Activated T-cell treated with anti-CD3 and anti-CD28 coated beads for 48 hours (primary cell): ENCODE measurements at places on chromosomes 1 and 21.

DNA sequence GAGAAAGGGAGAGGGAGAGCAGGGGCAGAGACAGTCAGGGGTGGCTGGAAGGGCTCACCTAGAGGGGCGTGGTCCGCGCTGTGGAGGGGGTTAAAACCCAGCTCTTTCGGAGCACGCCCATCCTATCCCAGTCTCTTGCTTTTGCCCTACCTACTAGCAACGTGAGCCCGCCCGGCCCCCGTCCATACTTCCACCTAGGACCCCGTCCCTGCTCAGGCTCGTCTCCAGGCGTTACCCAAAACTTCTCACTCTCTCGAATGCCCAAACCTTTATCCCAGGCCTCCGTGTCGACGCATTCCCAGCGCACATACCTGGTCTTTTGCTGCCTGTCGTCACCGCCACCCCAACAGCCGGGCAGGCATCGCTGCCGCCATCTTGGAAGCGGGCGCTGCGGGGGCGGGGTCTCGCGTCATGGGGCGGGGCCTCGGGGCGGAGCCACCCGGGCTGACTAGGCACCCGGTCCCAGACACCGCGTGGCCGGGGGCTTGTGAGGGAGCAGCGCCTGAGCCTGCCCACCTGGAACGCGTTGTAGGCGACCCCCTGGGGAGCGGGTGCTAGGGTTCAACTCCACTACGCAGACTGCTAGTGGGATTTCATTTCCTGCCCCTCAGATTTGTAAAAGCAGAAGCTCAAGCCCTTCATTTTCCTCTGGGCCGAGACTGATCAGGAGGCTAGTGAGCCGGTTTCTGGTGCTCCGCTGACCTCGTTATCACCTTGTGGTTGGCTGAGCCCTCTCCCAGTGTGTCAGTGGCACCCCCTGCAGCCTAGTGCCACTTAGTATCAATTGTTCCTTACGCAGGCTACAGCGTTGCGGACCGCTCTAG is at the start of gene B4GALT3:
B4GALT3 (minus strand) TSS at position 396 of the 824 bp plus-strand sequence. CDS start 1,447 bp downstream, outside the sequence.
- peak; percentile 98 for DNase-seq

GRCh38 chr1:31591425-31592093 is 15.2 kb downstream of the TINAGL1 start:
- no peak for DNase-seq

GRCh38 chr1:218273762-218274479 is 11.2 kb upstream of the RRP15 start:
- DNase-seq: no peak

- DNase-seq: no peak
Measured at GRCh38 chr1:41152622-41153044, 89.5 kb downstream of the SCMH1 start.

DNA sequence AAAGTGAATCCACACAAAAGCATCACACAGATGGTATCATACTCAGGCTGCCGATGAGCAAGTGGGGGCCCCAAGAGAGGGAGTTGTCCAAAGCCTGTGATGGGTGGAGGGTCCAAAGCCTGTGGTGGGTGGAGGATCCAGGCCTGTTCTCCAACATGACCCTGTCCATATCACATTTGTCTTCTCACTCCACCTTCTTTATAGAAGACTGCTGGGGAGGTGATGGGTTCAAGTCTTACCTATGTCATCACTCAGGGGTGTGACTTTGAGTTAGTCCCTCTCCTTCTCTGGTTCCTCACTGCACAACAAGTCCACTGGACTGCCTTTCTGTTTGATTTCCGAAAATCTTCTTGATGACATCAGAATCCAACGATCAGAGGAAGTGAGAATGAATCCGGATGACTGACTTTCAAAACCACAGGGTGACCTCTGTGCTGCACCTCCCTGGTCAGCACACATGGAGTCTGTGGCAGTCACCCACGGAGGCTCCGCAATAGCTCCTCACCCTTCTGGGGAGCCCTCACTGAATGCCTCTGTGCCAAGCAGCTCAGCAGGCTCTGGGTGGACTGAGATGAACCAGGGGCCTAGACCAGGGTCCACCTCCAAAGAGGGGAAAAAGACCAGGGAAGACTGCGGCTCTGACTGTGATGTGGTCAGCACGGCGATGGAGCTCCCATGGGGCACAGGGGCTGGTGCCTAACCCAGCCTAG is 166.8 kb downstream of the HIVEP3 start:
- DNase-seq: no peak

DNA sequence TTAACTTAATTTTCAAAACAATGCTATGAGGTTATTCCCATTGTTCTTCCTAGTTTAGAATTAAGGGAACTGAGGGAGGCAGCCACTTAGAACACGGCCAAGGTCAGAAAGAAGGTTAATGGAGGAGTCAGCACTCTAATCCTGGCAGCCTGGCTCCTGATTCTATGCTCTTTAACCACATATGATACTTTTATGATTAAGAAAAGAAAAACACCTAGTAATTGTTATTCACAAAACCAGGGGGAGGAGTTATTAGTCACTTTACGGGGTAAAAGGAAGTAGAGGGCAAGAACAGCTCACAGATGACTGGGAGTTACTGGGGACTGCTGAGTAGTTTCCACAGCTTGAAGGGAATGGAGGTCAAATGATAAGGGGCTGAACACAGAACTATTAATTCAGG is 38.6 kb downstream of the GADD45A start:
- no peak for DNase-seq

GRCh38 chr1:5982868-5983267 is 9.4 kb downstream of the NPHP4 start:
- no peak for DNase-seq

GRCh38 chr1:19844731-19845495 is 29.8 kb upstream of the RNF186 start:
- DNase-seq: no peak

- DNase-seq: peak; percentile 85
Measured at GRCh38 chr1:206784471-206784903, 12.2 kb upstream of the IL10 start.

- no peak for DNase-seq
Measured at GRCh38 chr1:103283841-103284669, 175.7 kb upstream of the COL11A1 start.

DNA sequence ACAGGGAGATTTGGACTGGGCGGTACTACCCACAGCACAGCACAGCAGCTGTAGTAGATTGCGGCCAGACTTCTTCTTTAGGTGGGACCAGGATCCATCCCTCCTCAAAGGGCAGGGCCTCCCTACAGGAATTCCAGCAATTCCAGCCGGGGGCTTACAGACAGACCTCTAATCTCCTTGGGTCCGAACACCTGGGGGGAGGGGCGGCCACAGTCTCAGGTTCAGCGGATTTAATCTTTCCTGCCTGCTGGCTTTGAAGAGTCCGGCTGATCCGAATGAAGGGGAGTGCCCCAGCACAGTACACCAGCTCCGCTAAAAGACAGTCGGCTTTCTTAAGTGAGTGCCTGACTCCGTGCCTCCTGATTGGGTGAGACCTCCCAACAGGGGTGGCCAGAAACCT is 1708.5 kb downstream of the BRINP3 start:
- DNase-seq: no peak

- DNase-seq: peak; percentile 17
Measured at GRCh38 chr1:202834771-202835547, 24.2 kb downstream of the PCAT6 start.

DNA sequence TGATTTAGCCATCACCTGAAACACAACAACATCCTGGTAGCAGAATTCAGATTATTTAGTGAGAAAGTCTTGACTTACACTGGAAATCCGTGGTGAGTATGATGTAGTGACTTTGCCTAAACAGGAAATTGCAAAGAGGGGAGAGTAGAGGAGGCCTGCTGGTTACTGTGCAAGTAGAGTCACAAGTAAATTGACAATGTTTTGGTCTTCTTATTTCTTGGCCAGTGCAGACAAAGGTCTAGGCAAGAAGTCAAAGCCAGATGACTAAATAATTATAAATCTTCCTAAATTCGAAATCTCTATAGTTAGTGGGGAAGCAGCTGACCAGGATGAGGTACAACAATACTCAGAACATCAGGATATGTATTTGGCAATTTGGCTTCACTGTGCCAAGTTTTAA is 159.5 kb upstream of the KCTD3 start:
- DNase-seq: no peak

GRCh38 chr1:214989341-214989740 is 93.2 kb upstream of the KCNK2 start:
- no peak for DNase-seq

DNA sequence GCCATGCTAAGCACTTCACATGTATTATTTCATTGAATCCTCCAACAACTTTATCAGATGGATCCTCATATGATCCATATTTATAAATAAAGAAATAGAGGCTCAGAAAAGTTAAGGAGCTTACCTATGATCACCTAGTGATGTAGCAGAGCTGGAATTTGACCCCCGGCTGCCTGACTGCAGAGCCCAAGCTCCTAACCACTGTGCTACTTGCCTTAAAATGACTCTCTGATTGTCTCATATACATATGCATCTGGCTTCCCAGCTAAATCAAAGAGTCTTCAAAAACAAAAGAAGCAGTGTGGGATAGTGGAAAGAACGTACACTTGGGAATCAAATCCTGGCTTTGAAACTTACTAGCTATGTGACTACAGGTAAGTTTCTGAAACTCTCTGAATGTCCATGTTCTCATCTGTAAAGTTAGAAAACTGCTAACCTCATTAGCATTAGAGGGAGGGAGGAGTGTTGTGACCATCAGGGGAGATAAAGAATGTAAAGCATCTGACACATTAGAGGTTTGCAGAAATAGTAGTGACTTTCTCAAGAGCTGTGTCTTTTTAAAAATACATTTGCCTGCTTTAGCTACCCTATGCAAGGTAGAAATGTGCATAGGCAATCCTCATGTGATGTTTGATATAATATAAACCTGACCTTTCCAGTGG is 67.2 kb upstream of the BARHL2 start:
- DNase-seq: no peak

DNA sequence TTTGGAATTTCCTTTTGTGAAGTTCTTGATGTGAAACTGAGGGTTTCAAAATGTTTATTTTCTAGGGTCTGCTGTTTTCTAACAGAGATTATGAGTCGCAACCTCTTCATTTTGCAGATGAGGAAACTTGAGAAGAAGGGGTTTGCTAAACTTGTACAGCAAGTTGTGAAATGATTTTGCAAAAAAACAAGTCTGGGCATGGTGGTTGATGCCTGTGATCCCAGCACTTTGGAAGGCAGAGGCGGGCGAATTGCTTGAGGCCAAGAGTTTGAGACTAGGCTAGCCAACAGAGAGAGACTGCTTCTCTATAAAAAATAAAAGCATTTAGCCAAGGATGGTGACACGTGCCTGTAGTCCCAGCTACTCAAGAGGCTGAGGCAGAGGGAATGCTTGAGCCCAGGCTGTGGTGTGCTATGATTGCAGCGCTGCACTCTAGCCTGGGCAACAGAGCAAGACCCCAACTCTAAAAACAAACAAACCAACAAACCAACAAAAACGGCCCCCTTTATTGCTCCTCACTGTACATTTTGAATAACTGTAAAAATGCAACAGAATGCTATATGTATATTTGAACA is 9.9 kb downstream of the TRIM67 start:
- no peak for DNase-seq

- no peak for DNase-seq
Measured at GRCh38 chr1:54870869-54871268, 16.1 kb downstream of the DHCR24 start.

GRCh38 chr1:42748021-42748420 is 8.0 kb upstream of the CLDN19 start:
- no peak for DNase-seq

DNA sequence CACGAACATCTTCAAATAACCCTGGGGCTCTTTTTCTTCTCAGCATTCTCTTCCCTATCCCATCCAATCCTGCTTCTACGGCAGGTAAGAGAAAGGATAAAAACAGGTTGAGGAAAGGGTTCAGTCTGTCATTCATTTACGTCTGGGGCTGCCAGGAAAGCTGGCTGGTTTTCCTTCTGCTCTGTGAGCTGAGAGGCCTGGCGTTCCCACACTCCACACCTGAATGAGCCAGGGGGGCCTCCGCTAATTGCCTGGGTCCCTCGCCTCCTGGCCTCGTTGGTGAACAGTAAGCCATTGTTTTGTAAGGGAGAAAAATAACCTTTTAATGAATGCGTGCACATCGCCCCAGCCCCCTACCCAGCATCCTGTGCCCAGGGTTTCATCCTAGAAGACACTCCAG is 70.8 kb upstream of the SIM2 start:
- DNase-seq: no peak

- DNase-seq: no peak
Measured at GRCh38 chr21:40118527-40118926, 251.3 kb downstream of the PCP4 start.

- DNase-seq: no peak
Measured at GRCh38 chr1:240152611-240153297, 61.1 kb downstream of the FMN2 start.

- DNase-seq: no peak
Measured at GRCh38 chr1:204407295-204407971, 4.2 kb downstream of the PPP1R15B start.

- no peak for DNase-seq
Measured at GRCh38 chr1:15620155-15620545, 2.9 kb downstream of the DDI2 start.

DNA sequence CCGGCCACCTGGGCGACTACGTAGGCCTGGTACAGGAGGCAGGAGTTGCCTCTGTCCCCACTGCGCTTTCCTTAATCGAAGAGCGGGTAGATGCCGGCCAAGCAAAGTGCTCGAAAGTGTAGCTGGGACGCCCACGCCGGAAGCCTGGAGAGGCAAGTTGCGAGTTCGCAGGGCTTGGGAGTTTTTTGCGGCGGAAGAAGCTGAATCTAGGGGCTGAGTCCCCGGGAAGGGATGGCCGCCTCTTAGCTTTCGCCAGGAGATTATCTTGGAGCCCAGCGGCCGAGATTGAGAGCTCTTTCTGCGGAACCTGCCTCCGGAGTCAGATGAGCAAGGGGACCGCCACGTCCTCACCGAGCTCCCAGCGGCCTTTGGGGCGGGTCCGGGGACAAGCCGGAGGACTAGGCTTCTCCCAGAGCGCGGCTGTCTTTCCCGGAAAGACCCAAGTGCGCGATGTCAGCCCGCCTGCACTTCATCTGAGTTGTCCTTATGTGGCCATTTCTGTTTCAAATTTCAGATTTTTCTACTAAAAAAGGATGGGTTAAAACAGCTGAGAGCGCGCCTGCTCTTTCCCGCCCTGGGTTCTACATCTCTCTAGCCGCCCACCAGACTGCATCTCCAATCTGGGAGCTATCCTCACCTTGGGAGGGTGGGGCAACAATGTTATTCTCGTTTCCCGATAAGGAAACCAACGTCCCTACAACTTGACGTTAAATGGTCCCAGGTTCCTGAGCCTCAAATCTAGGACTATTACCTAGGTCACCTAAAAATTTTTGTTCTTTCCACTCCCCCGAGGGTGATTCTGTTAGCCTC is 12.4 kb upstream of the TBX15 start:
- DNase-seq: no peak

DNA sequence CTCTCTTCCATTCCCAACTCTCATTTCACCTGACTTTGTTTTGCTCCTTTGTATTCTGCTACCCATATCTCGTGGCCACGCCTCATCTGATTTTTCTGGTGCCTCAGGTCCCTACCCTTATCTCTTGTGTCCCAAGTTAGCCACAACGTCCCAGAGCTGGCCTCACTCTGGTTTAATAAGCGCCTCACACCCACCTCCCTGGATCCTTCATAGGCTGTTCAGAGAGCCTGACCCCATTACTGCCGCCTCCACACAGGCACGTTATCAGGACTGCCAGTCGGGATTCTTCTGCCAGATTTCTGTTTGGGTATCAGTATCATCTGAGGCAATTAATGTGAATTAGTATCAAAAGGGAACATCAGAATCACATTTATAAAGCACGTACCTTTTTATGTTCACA is 34.7 kb upstream of the TMEM125 start:
- DNase-seq: no peak
